ENCODE measurements at places on chromosomes 2 and 18. TPM values are rescaled to one million over a fixed set of nuclear protein-coding genes. Genes with fewer than 3 reads are reported as not detected.

DNA sequence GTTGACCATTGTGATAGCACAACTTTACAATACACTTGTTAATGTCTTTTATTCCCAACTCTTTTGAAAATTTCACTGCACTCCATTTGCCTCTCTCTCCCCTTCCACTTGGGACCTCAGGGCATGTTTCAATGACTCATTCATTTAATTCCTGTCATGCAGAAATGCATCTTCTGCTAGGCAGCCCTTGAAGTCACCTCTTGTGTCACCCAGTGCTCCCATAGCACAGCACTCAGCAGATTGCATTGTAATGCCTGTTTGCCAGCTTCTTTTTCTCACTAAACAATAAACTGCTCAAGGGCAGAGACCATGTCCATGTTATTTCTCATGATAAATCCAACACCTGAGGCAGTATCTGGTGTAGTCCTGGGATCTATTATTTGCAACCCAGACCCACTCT, 85.9 kb upstream of the ACSL3 start:
- no peak for DNase-seq

The ZSWIM2 gene
- not detected for total RNA-seq

DNA sequence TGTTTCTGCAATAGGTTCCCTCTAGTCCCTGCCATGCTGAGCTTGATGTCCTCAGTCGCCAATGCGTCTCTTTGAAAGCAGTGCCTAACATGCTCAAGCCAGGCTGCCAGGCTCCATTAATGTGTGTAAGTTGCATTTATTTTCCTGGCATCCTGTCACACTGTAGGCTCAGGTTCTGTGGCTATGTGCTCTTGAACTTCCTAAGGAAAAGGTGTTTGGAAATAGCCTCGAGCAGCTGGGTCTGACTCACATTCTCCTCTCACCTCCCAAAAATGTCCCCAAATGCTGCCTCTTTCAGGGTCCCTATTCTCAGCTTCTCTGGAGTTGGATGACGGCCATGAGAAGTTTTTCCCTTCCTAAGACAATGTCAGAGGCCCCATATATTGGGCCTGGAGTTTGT, 58.0 kb upstream of the SLC14A2 start:
- DNase-seq, result no peak

DNA sequence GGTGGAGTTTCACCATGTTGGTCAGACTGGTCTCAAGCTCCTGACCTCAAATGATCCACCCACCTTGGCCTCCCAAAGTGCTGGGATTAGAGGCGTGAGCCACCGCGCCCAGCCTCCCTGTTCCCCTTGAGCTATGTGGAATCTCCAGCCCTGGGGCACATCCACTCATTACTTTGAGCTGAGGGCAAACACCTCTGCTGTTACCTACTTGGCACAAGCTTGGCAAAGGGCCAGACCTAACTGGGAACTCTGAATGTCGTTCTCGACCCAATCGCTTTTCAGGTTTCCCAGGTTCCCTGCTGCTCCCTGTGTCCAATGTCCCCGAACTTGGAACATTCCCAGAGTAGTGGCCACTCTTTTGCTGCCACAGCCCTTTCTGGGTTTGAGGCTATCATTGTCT, 40.6 kb downstream of the CHST10 start:
- no peak for DNase-seq

The SCG2 gene
- total RNA-seq, result 0.28 TPM

- DNase-seq, result no peak
Observed at GRCh38 chr2:25698752-25699151, 25.4 kb upstream of the DTNB start.

DNA sequence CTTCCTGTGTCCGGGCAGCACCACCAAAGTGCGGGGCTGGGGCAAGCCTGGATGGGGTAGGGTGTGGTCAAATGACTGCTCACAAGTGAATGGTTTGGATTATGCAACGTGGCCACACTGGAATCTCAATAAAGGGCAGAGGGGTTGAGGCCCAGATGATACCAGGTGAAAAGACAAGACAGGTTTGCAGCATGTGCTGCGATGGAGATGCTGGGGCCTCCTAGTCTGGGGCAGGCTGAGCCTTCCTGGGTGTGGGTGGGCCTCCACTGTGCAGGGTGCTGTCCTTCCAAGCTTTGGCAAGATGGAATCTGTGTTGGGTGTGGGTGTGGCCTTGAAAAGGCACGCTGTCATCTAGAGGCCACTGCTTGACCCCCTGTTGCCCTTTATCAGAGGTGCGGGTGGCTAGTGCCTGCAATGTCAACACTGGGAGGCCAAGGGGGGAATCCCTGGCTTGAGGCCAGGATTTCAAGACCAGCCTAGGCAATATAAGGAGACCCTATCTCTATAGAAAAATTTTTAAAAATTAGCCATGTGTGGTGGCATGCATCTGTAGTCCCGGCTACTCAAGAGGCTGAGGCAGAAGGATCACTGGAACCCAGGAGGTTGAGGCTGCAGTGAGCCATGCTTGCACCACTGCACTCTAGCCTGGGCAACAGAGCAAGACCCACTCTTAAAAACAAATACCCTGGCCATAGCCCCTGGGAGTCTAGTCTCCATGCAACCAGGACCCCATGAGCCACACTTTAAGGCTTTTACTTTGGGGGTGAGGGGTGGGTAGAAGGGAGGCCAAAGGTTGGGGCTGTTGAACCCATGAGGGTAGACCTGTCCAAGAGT, 13.8 kb downstream of the RRM2 start:
- no peak for DNase-seq

GRCh38 chr2:233824373-233824772, 30.0 kb downstream of the HJURP start:
- no peak for DNase-seq

DNA sequence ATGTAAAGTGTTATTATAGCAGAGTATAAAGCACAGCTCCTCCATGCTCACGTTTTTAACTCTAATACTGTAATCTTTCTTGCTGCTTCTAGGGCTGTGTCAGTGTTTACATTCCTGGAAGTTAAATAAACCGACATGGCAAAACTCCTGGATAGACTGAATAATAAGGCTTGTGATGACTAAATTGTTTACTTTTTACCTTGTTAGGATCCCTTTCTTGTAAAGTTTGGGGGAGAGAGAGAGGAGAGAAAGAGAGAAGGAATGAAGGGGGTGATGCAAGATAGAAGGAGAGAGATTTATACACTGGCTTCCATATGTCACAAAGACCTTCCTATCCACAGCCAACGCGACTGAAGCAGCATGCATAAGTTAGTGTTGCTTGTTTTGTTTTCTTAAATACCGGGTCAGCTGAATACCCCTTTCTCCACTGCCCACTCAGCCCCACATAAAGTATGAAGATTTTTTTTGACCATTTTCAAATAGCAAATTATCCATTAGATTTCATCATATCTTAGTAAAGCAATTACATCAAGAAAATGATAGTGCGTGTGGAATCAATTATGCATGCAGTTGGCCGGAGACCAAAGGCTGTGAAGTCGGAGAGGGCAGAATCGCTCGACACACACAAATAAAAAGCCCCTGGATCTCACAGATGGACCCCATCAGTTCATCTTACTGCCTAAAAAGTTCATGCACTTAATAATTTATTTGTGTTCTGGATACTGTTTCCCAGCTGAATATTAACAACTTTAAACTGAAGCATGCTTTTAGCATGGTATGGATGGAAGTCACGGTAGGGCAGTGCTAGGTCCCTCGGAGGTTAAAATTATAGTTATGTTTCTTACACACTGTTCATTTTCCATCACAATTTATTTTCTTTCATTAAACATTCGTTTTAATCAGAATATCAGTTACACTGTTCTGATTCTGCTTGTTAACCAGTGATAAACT, 20.1 kb downstream of the BCL11A start:
- no peak for DNase-seq

DNA sequence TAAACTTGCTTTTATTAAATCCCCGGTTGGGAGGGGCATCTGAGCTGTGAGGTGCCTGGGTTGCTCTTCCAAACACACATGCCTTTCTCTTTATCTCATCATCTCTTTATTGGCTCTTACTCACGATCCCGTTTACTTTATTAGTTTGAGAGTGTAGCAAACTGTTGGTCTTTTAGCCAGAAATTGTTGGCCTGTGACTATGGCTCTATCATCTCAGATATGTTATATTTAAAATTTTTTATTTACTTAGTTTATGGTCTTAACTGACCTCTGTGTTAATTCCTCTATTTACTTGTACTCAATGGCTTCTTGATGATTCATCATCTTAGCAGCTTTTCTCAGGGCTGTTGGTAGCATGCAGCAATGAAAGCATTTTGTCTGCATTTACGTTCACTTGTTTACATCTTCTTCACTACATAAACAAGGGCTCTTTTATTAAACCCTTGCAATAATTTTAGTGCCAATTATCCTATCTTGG, 408.4 kb downstream of the HRH4 start:
- no peak for DNase-seq

The CYS1 gene
- 2.8 TPM for total RNA-seq

GRCh38 chr2:188201639-188202038, 90.0 kb upstream of the GULP1 start:
- no peak for DNase-seq

The UGT1A5 gene
- total RNA-seq, result not detected

- DNase-seq, result no peak
Observed at GRCh38 chr2:165618806-165619205, 149.3 kb downstream of the CSRNP3 start.

The ATOH8 gene
- 11.3 TPM for total RNA-seq

DNA sequence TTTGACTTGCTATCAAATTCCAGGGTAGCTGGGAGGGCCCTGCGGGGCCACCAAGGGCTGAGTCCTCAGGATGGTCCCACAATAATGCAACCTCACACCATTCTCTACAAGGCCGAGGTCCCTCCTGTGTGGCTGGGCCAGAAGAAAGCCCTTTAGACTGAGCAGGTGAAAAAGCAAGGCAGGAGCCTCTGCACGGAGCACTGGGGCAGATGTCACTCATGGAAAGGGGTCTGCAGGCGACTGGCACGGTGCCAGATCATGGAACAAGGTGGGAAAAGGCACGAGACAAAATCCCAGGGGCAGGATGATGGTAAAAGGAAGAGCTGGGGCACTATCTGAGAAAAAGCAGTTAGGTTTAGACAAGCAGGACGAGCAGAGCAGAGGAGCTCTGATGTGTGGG, 16.1 kb downstream of the HJURP start:
- DNase-seq, result no peak

DNA sequence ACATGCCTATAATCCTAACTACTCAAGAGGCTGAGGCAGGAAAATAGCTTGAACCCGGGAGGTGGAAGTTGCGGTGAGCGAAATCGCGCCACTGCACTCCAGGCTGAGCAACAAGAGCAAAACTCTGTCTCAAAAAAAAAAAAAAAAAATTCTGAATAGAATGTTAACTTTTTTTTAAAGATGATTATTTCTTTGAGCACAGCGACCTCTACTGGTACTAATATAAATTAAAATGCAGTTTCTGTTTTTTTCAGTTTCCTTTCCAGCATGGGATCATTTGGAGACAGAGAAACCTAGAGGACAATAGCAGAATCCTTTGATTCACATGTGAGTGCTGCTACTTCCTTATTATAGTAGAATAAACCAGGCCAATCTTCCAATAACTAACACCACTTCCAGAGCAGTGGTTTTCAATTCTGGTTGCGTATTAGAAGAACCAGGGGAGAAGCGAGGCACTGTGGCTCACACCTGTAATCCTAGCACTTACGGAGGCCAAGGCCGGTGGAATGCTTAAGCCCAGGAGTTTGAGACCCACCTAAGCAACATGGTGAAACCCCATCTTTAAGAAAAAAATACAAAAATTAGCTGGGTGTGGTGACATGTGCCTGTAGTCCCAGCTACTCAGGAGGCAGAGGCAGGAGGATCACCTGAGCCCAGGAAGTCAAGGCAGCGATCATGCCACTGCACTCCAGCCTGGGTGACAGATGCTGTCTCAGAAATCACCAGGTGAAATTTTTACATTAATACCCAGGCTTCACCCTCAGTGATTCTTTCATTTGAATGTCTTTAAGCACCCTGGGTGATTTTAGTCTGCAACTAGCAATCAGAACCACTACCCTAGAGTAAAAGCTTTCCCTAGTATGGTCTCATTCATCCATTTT, 10.1 kb downstream of the SRSF7 start:
- DNase-seq, result no peak

DNA sequence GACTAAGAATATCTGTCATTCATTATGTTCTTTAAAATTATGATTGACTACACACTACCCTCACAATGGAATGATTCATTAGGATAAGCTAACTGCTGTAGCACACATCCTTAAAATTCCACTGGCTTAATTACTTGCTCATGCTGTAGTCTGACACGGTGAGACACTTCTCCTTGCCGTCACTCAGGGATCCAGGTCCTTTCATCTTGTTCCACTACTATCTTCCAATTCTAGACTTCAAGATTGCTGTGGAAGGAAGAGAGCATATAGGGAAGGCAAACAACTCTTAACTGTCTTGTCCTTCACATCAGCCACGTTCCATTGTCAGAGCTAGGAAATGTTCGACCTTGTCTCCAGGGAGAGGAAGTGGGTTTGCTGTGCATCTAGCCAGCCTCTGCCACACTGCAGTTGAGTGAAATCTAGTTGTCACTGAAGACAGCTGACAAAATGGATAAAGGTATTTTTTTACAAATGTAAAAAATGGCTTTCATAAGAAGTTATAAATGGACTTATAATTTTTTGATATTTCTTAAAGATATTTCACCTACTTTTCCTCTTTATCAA, 30.1 kb downstream of the GREB1L start:
- no peak for DNase-seq

The MRPS9 gene
- 71.6 TPM for total RNA-seq

The CCDC74B gene
- total RNA-seq, result 0.73 TPM

The TLX2 gene
- not detected for total RNA-seq

The ALKAL2 gene
- total RNA-seq, result 1.3 TPM

The MPV17 gene
- total RNA-seq, result 65.7 TPM

DNA sequence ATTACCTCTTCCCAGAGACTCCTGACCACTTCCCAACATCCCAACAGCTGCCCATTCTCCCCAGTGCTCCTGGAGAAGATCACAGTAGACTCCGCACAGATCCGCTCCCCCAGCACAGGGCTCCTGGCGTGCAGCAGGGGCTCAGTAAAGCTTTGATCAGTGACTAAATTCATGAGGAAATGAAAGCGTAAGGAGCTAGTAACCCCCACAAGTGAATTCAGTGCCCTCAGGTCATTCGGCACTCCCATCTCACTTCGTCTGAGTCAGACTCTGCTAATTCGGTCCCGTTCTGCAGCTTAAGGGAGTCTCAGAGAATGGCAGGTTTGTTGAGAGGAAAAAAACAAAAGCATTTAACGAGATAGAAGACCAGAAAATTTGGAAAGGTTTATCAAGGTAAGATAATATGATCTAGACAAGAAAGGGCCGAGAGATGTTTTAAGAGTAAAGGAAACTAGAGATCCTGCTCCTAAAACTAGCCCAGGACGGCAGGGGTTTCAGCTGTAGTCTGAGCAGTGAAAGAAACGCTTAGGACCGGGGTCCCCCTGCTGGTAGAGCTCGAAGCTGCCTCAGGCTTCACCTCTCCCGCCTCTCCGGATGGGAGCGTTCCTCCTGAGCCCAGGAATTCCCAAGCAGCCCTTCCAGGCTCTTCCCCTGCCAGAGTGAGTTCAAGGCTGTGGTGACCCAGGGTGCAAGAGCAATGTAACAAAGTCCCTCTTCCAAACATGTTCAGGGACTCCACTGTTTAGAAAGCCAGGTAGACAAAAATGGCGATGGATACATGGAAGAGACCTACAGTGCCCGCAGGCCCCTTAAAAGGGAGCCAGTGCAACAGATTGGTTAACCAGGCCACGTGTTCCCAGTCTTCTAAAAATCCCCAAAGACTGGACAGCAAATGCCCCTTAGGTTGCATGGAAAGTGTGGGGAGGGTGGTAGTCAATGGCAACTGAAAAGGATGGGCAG, 127.3 kb downstream of the DNER start:
- DNase-seq, result peak; percentile 80
